ENCODE measurements at places on chromosomes 6 and 20.

DNA sequence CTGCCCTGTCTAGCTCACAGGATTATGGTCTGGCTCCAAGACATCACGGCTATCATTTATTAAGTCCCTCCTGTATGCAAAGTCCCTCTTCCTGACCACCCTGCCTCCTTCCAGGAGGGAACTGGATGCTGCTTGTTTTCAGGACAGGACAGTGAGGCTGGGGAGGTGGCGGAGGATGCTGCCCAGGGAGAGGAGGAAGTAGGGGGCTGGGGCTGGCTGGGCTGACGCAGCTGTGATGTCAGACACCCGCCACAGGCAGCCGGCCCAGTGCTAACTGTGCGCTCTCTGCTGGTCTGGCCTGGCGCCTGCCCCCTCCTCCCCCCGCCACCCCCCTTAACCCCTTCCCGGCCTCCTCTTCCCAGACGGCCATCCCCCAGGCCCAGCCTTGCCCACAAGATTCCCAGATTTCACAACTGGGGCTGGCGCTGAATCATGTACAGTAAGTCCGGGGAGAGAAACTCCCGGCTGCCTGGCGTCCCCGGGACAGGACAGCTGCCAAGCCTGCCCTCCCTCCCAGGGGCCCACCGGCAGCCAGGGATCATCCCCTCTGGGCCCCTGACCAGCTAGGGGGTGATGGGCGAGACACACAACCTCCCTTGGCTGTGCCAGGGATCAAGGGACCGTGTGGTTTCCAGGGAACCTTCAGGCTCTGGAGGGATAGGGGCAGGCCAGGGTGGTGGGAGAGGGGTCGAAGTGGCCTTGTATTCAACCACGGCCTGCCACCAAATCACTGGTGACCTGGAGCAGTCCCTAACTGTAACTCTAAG is 118.1 kb downstream of the CEBPB start:
- DNase-seq = peak; percentile 86

DNA sequence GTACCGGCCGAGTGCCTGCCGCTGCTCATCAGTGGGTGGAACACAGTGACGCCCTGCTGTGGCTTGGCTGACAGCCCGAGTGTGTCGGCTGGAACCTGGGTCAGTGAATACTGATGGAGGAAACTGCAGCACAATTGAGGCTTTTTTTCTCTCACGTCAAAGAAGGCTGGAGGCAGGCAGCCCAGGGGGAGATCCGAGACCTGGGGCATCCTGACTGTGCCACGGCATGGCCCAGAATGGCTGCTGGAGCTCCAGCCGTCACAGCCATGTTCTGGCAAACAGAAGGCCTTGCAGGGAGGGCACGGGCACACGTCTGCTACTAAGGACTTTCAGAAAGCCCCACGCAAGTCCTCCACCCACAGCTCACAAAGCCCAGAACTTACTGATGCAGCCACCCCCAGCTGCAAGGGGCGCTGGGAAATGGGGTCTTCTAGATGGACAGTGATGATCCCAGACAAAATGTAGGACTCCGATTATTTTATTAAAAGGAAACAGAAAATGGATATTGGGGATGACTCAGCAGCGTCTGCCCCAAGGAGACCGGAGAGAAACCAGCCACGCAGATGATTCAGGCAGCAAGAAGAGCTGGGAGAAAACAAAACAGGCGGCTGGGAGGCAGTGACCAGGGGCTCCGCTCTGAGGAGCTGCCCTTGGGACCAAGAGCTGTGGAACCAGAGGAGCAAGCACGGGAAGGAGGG is 140.0 kb downstream of the TAF4 start:
- DNase-seq = no peak

GRCh38 chr6:127457456-127458064 is 1.6 kb downstream of the KIAA0408 start:
- no peak for DNase-seq

GRCh38 chr20:23251779-23252178 is 98.8 kb upstream of the NXT1 start:
- DNase-seq = no peak

- no peak for DNase-seq
These were observed 95.6 kb upstream of the RALGAPA2 start for GRCh38 chr20:20808016-20808415.

- no peak for DNase-seq
These were observed 71.3 kb downstream of the MANEA start for GRCh38 chr6:95648636-95649035.

DNA sequence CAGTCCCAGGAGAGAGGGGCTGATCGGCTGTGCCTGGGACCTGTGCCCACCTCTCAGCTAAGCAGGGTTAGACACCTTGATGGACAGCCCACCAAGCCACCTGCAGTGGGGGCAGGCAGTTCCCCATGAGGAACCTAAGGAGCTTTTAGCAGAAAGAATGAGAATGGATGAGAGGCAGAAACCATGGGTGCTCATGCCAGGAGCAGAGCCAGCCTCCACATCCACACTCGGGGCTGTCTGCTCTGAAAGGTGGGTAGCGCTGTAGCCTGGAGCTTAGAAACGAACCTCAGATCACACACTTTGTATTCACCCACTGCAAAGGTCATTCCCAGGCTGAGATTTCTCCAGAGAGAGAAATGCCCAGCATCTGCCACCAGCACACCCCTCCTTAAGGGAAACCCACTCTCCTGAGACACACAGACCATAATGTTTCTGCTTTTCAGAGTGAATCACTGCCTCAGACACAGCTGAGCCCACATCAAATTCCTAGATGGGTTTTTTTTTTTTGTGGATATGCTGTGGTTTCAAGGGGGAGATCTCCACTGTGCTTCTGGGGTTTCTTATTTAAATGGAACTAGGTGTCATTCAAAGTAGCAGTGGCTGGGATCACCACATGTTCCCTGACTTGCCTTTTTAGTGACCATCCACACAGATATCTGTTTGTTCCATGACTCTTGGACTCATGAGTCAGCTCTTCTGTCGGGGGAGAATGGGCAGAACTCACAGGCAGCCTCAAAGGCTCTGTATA is 218.9 kb downstream of the EYA2 start:
- DNase-seq = peak; percentile 42

DNA sequence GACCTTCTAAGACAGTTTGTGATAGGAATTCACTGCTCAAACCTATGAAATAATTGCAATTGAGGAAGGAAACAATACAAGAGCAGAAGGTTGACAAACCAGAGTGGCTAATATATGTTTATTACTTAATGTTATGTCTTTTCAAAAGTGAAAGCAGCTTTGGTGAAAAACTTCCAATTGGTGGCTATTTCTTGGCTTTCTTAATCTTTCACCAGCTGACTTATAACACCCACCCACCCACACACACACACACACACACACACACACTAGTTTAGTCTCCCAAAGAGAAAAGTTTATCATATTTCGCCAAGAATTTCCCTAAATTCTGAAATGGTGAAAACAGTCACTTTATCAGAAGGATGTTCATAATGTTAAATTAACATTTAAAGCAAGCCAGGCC is 583.5 kb downstream of the EYS start:
- DNase-seq = no peak

- DNase-seq = no peak
These were observed 42.9 kb downstream of the BCAS4 start for GRCh38 chr20:50837532-50838321.

GRCh38 chr6:15355683-15356099 is 109.8 kb downstream of the JARID2 start:
- DNase-seq = no peak

DNA sequence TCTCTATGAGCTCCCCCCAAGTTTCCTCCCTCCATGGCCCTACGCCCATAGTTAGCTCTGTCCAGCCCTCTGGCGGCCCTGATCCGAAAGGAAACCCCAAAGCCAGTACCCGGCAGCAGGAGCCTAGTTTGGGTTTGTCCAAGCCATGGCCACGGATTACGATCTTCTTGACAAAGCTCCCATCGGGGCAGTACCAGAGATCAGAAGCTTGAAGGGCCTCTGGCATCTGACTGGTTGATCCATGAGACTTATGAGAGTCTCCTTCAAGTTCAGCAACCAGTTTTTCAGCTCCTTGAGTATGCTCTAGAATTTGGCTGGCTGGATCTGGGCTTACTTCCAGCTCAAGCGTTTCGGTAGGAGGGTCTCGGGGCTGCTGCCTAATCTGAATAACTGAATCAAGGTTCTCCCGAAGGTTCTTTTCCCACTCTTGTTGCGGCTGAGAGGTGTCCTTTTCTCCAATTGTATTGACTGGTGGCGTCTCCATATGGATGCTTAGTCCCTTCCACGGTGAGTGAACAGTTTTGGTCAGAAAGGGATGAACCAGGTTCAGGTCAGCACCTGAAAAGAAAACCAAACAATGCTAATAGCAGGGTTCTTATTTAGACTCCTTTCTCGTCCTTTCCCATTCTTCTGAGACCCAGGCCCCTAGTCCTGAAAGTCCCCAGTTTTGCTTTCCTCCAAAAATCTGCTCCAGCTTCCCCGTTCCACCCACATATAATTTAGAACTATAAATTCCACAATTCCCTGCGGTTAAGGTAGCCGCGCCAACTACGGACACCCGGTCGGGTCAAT is 595 bp downstream of the FKBPL start:
- DNase-seq = no peak

DNA sequence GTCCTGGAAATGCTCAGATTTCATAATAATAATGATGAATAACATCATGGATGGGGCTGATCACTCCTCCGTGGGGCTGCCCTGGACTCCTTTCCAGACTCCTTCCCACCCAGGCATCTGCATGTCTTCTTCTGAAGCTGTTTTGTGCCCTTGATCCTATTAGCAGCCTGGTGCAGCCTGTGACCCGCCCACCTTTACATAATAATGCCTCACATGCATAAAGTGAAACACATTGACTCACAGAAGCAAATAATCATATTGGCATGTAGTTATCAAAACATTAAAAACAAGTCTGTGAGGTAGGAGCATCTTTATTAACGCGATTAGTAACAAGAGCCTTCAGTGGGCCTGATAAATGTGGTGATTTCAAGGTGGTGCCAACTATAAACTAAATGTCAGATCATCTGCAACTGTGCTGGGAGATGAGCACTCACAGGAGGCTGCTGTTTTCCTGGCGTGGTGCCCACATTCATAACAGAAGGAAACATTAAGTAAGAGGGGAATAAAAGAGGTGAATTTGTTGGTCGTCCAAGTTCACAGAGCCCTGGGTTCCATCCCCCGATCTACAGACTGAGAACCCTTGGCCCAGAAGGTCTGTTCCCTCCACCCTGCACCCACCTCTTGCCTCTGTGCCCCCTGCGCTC is 344.7 kb downstream of the CDH4 start:
- DNase-seq = no peak

- no peak for DNase-seq
These were observed 275.9 kb downstream of the RNF144B start for GRCh38 chr6:18663011-18663410.

- DNase-seq = no peak
These were observed 29.7 kb downstream of the RPP40 start for GRCh38 chr6:4973982-4974745.

DNA sequence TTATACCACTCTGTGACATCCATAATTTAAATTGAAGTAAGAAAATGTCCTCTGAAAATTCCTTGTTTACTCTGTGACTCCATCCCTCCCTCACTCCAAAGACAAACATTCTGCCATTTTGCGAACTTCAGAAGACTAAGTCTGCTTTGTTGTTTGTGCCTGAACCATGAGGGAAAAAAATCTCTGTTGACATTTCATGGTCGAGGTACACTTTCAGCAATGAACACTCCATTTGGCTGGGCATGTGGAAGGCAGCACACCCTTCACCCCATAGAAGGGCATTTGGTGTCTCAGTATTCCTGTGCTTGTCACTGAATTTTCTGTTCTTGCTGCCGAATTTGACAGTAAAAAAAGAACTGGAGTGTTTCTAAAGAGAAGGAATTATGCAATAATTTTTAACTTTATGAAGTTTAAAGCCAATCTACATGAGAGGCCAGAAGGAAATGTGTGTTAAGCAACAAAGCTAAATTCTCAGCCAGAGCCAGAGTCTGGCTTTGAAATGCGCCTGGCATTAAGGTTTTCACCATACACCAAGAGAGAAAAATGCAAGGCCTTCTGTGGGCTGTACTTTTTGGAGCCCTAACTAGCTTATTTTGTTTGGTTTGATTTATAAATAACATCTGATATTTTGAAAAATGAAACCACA is 4.7 kb upstream of the PBOV1 start:
- no peak for DNase-seq

DNA sequence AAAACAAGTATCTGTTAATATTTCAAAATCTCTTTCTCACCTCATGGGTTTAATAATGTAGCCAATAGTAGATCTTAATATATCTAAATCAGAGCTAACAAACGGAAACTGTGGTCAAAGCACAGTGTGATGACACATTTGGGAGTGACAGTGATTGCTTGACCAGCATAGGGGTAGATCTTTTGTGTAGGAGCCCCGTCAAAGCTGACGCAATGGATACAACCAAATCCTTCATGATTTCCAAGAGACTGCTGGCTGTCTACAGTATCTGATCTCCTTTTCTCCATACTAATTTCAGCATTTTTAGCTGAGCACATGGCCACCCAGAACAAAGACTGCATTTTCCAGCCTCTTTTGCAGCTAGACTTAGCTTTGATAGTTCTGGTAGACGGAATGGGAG is 299.3 kb upstream of the ECI2 start:
- no peak for DNase-seq

- peak; percentile 72 for DNase-seq
These were observed 23.7 kb downstream of the SERPINB1 start for GRCh38 chr6:2817903-2818443.

- peak; percentile 54 for DNase-seq
These were observed 37.2 kb downstream of the EDN1 start for GRCh38 chr6:12327391-12327790.

- DNase-seq = no peak
These were observed 8.4 kb upstream of the MAPK13 start for GRCh38 chr6:36121787-36122494.

- DNase-seq = no peak
These were observed 21.6 kb upstream of the GJA1 start for GRCh38 chr6:121413879-121414278.

- DNase-seq = no peak
These were observed 274.5 kb downstream of the ALDH8A1 start for GRCh38 chr6:134675110-134676054.
